ENCODE measurements at places on chromosomes 12 and 14. TPM values are rescaled to one million over a fixed set of nuclear protein-coding genes. Genes with fewer than 3 reads are reported as not detected.

DNA sequence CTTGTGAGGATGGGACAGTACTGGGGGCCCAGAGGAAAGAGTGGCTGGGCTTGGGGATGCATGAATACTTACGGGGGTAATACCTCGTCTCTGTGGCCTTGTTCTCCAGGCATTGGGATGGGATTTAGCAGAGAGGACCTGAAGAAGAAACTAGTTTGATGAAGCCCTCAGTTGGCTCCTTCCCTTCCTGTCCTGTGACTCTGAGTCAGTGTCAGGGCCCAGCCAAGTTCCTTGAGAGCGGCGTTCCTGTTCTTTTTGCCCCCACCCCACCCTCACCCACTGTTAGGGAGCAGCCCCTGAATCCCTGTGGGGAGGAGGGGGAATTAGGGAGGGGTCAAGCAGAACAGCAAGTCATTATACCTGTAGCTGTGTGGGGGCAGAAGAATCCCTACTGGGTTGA lies 5.2 kb upstream of the LRP1-AS start:
- peaks cover 12% of the 10 kb centered on the region for H3K4me1 ChIP-seq
- H3K27me3 ChIP-seq: no peaks in the 10 kb centered on the region

Gene ATP5F1B
- 285 TPM for total RNA-seq

Gene NRL
- total RNA-seq: 3.4 TPM

- peaks cover 44% of the 10 kb centered on the region for H3K27me3 ChIP-seq
- H3K4me1 ChIP-seq: peaks cover 20% of the 10 kb centered on the region
- DNase-seq: no peak
- H3K36me3 ChIP-seq: no peaks in the 10 kb centered on the region
- H3K27ac ChIP-seq: no peak overlapping the region
Measured at GRCh38 chr12:51872689-51872981, 15.3 kb upstream of the ANKRD33 start.

- DNase-seq: no peak
- H3K27me3 ChIP-seq: no peaks in the 10 kb centered on the region
- H3K4me1 ChIP-seq: peaks cover 16% of the 10 kb centered on the region
- H3K36me3 ChIP-seq: no peaks in the 10 kb centered on the region
- no peak overlapping the region for H3K4me3 ChIP-seq
Measured at GRCh38 chr12:113142173-113142885, 6.8 kb upstream of the RASAL1 start.

Data from naive thymus-derived CD8-positive, alpha-beta T cell (primary cell).